ENCODE measurements at places on chromosomes 6 and 20.
A peak's percentile ranks its signal among the peaks of the same experiment; 100 is the strongest.

- DNase-seq = no peak
Measured at GRCh38 chr6:27771235-27771634, 141.0 kb downstream of the OR2B2 start.

- DNase-seq = peak; percentile 57
Measured at GRCh38 chr20:815914-816606, 17.5 kb upstream of the FAM110A start.

- DNase-seq = no peak
Measured at GRCh38 chr20:47789764-47790579, 4.7 kb upstream of the SULF2 start.

- no peak for DNase-seq
Measured at GRCh38 chr6:24667378-24667803, 514 bp downstream of the ACOT13 start.

DNA sequence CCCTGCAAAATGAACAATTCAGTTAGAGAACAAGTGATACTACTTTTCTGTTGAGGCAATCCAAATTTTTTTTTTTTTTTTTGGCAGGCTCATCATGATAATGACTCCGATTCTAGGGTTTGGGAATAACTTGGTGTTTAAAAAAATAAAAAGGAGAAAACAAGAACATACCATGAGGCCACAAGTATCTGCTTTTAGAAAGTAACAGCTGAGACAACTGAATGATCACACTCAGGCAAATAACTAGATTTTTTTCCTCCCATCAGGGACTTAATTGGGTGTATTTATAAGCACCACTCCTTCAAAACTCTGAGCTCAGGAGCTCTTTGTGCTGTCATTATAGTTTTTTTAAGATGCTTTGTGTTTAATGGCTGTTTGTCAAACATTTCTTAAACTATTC, 29.6 kb downstream of the PAK5 start:
- DNase-seq = no peak

GRCh38 chr20:4661191-4661590, 60.5 kb upstream of the PRND start:
- no peak for DNase-seq

DNA sequence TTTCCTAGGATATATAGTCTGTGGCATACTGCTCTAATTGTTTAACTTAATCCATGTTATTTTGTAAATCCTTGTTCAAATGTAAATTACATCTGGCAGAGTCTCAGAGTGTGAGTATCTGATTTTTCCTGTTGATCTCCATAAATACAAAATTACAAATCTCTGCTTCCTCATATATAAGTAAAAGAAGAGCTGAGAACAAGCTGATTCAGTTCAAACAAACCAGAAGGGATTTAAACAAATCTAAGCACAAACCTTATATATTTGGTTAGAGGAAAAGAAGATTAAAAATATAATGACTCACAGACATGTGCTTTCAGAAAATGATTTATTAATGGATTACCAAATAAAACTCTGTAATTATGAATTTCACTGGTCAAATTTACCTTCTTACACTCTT, 37.3 kb downstream of the KIF13A start:
- no peak for DNase-seq

- DNase-seq = no peak
Measured at GRCh38 chr6:130961148-130961547, 101.9 kb downstream of the EPB41L2 start.

DNA sequence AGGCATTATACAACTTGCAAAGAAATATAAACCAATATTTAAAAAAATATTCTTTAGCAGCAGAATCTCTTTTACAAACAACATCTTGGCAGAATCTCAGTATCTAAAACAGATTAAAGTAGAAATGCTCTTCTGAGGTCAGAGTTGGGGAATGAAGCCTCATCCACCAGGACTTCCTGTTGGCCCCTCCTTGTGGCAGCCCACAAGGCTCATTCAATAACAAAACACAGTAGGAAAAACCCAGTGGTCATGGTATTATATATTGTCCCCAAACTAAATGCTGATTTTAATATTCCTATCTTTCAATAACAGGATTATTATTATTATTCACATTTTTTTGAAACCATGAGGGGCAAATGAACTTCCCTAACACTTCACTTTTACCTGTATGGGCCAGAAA, 368.6 kb downstream of the BTBD9 start:
- no peak for DNase-seq

DNA sequence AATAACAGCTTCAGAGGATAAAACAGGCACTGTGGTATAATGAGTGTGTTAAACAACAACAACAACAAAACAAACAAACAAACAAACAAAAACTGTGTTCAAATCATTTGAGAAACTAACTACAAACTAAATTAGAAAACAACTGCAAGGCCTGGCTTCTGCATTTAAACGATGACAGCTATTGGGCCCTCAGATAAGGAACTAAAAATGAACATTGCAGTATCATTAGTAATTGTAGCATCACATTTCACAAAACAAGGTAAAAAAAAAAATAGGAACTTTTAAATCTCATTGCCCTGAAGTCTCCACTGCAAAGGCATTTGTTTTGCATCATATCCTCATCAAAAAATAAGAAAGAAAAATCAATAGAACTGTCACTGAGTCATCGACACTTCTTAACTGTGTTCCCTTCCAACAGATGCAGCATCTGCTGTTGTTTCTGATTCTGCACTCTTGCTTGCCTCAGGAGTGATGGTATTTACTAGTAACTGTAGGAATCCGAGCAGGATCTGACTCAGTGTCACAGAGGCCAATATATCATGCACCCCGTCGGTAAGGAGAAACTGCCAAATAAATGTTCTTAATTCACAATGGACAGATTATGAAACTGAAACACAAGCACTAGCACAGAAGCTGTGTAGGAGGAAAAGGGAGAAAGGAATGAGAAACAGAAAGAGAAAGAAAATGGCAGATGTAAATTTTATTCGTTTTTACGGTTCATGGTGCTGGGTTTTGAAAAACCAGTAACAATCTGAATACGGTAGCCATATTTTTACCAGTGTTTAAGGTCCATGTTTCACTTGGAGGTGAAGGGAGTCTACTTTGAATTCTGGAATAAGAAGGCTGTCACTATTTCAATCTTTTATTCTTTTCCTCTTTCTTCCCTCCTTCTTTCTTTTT, 365.7 kb upstream of the EPHA7 start:
- DNase-seq = no peak

- DNase-seq = no peak
Measured at GRCh38 chr6:150126641-150127291, 16.1 kb upstream of the PPP1R14C start.

GRCh38 chr20:58235010-58235409, 6.6 kb upstream of the ANKRD60 start:
- no peak for DNase-seq

DNA sequence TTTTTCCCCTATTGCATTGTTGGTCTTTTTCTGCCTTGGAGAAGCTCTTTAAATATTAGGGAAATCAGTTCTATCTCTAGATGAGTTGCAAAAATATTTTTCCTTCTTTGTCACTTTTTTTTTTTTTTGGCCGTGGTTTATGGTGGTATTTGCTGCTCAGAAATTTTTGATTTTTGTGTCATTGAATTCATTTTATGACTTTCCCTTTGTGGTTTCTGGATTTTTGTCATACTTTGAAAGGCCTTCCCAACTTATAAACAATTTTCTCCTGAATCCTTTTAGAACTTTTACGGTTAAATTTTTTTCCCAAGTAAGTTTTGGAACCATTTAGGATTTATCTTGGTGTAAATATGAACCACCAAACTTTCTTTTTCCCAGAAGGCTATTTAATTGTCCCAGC, 145.6 kb downstream of the GJA10 start:
- no peak for DNase-seq

GRCh38 chr6:73085443-73085871, 139.8 kb downstream of the KHDC1L start:
- DNase-seq = no peak

GRCh38 chr6:106631346-106631745, 2.0 kb downstream of the QRSL1 start:
- no peak for DNase-seq

- no peak for DNase-seq
Measured at GRCh38 chr6:87902383-87902782, 145.3 kb upstream of the SPACA1 start.
